ENCODE measurements at places on chromosomes 12 and 14.

GRCh38 chr14:33061667-33062325 lies 123.1 kb downstream of the NPAS3 start:
- no peak for ATAC-seq

GRCh38 chr12:65895759-65896656 lies 71.7 kb downstream of the HMGA2 start:
- no peak for ATAC-seq

DNA sequence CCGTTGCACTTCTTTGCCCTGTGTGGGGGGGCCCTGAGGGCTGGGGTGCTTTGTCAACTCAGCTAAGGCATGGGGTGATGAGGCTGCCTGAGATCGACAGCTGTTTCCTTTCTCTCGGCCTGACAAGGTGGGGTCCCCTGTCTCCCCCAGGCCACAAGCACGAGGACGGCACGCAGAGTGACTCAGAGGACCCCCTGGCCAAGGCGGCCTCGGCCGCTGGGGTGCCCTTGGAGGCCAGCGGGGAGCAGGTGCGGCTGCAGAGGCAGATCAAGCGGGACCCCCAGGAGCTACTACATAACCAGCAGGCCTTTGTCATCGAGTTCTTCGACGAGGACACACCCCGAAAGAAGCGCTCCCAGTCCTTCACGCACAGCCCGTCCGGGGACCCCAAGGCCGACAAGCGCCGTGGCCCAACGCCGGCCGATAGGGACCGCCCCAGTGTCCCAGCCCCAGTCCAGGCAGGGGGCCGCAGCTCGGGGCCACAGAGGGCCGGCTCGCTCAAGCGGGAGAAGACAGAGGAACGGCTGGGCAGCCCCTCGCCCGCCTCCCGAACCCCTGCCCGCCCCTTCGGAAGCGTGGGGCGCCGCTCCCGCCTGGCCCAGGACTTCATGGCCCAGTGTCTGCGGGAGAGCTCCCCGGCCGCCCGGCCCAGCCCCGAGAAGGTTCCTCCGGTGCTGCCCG lies 18.8 kb downstream of the CEP170B start:
- no peak for ATAC-seq

DNA sequence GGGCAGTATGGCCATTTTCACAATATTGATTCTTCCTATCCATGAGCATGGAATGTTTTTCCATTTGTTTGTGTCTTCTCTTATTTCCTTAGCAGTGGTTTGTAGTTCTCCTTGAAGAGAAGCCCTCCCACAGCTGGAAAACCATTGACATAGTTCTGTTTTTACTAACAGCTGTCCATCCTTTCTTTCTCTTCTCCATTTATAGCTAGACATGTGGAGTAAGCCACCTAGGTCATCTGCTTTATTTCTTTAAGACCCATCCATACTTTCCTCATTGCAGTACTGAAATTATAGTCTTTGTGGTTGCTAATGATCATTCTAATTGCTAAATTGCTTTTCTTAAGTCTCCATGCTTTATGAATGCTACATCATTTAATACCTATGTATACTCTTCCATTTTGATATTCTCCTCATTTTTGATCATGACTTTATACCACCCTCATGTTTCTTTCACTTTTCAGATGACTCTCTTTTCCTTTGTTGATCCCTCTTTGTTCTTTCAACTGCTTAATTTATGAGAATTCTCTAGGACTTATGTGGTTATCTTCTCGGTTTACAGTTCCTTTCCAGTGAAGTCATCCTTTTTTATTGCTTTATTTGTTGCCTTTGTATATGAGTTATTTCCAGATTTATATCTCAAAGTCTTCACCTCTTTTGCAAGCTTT lies 114.2 kb downstream of the PCNX1 start:
- ATAC-seq = no peak

GRCh38 chr12:81092053-81092452 lies 14.2 kb downstream of the ACSS3 start:
- no peak for ATAC-seq

DNA sequence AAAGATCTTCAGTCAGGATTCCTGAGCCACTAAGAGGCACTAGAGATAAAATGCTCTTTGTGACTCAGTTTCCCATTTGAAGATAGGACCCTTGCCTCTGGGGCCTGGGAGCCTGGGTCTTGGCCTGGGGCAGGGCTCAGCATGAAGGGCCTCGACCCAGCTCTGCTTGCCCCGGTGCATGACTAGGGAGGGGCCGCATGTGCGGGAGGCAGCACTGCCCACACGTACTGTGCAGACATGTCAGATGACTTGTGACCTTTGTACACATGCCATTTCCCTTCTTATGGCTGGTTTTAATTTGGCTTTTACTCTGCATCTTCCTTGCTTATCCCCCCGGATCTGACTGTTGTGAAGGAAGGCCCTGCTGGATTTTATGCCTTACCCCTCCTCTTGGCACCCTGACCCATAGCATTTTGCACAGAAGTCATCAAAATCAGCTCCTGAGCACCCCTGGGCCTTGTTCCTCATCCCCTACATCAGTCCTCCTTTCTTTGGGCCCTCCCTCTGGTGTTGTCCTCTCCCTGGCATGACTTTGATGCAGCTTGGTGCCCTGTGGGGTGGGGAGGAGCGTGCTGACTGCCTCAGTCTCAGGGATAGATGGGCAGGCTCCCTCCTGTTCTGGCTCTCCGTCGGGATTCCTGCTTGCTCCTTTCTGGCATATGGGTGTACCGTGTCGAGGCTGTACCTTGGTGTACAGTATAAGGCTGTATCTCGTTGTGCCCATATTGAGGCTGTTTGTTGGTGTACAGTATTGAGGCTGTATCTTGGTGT lies 4.4 kb downstream of the CLSTN3 start:
- ATAC-seq = no peak

DNA sequence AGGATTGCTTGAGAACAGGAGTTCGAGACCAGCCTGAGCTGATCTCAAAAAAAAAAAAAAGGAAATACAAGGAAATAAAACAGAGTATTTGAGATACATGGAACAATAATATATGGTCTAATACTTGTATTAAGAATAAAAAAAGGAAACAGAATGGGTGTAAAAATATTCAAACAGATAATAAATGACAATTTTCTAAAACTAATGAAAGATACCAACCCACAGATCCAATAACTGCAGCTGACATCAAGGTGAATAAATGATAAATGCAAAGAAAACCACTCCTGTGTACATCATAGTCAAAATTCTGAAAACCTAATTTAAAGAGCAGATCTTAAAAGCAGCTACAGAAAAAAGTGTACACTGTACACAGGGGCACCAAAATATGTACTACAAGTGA lies 4.1 kb upstream of the ETV6 start:
- no peak for ATAC-seq

GRCh38 chr14:92830902-92831301 lies 36.8 kb downstream of the GOLGA5 start:
- no peak for ATAC-seq

- ATAC-seq = no peak
These were observed 2.1 kb downstream of the BICD1 start for GRCh38 chr12:32108787-32109186.

- no peak for ATAC-seq
These were observed 114.3 kb downstream of the KSR2 start for GRCh38 chr12:117854339-117855012.

DNA sequence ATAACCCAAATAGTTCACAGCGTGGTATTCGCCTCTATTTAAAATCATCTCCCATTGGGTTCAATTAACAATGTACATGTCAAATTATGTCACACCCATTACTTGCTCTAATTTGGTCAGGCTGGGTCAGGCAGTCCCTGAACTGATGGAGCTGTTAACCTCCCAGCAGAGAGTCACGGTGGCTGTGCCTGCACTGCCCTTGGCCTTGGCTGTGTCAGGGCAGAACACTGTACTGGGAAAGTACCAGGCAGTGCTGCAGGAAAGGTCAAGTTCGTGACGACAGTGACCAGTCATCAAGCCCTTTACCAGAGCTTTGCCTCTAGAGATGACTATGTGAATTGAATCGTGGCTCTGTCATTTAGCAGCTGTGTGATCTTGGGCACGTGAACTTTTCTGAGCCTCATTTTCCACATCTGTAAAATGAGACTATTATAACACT lies 100.0 kb downstream of the ARF6 start:
- no peak for ATAC-seq

- ATAC-seq = peak; percentile 90
These were observed 103.4 kb upstream of the MAP1LC3B2 start for GRCh38 chr12:116455540-116456329.

- ATAC-seq = no peak
These were observed 8.0 kb downstream of the IFT43 start for GRCh38 chr14:75993567-75994041.

- ATAC-seq = no peak
These were observed 23.2 kb upstream of the PTGDR start for GRCh38 chr14:52244328-52244727.

DNA sequence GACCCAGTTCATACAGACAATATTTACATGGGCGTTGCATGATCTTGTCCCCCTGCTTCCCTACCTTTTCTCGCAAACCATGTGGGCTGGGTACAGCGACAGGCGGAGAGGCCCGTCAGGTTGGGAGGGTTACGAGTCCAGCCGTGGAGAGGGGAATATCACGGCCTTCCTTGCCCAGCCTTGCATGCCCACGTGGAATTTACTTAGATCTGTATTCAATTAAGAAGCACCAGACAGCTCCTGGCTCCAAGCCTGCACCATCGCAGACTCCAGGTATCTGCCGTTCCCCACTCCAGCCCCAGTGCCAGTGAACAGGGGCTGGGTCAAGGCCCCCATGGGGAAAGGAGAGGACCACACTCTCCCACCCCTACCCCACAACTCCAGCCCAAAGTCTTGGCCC lies 29.8 kb downstream of the BCL11B start:
- ATAC-seq = no peak

DNA sequence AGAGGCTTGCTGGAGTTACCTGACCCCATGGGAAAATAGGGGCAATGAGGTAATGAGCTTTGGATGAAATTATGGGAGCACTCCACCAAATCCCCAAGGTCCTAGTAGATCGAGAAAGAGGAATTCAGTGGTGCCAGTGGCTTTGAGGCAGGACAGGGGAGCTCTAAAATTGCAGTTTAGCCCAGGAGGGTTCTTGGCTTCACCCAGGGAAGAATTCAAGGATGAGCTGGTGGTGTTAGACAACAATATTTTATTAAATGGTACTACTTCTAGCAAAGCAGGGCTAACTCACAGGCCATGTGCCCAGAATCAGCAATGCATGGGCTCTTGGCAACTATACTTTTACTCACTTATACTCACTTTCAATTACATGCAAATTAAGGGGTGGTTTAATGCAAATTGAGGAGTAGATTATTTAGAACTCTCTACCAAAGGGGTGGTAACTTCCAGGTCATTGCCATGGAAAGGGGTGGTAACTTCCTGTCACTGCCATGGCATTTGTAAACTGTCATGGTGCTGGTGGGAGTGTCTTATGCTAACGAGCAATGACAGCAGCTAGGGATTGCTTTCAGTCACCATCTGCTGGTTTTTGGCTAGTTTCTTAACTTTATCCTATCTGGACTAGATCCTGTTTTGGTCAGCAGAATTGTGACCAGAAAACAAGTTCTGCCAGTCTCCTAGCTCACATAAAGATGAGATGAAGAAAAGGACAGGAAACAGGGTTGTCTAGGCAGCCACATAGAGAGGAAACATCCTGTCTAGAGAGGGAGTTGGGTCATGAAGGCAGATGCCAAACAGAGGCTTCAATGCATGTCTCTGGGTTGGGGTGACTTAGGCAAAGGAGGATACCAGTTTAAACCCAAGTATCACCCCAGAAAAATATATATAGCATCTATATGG lies 64.7 kb downstream of the ZNF641 start:
- ATAC-seq = no peak

GRCh38 chr12:82357845-82358199 lies 365 bp downstream of the CCDC59 start:
- ATAC-seq = no peak

DNA sequence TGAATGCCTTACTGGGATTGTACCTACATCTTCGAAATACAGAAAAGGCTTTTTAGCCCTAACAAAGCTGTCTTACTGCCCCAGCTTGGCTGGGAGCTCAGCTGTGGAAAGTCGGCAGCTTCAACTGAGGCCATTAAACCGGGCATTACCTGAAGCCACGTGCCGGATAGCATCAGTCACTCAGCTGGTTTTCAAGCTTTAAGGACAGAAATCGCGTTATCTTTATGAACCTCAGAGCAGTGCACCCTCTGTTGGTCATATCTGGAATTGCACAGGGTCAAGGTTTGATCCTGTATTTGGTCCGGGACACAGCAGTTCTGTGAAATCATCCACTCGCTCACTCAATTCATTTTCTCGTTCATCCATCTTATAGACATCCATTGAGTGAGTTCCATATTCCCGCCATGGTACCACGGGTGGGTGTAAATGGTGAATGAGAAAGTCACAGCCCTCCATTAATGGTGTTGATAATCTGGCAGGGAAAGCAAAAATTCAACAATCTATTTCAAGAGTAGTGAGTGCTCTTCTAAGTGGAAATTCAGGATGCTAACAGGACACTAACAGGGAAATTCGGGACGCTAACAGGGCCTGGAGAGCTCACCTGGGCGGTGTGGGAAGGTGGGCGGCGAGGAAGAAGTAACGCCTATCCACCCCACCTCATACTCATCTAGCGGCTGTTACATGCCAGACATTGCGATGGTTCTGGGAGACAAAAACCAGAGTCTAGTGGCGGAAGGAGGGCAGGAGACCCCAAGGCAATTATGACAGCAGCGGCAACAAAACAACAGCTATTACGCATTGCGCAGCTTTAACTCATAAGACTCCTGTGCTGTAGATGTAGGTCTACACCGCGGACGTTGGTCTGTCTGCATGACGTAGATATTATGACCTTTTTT lies 60.6 kb upstream of the TCL1A start:
- no peak for ATAC-seq

DNA sequence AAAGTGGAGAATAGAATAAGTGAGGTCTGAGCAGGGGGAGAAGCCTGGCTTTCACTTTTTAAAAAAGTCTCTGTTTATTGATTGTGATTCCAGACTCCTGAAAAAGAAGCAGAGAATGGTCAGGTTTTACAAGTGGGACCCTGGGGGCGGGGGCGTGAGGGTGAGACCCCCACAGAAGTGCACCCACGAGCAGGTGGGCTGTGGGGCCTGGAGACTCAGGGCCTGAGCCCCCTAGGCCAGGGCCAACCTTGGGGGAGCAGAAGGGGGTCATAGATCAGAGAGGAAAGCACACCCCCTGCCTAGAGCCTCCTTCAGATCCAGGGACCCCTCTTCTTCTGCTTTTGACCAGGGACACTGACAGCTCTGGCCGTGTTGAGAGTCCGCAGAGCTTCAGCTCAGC lies 180.3 kb downstream of the ADGRD1 start:
- ATAC-seq = no peak

GRCh38 chr12:64389154-64389553 lies 1.4 kb downstream of the C12orf56 start:
- no peak for ATAC-seq

DNA sequence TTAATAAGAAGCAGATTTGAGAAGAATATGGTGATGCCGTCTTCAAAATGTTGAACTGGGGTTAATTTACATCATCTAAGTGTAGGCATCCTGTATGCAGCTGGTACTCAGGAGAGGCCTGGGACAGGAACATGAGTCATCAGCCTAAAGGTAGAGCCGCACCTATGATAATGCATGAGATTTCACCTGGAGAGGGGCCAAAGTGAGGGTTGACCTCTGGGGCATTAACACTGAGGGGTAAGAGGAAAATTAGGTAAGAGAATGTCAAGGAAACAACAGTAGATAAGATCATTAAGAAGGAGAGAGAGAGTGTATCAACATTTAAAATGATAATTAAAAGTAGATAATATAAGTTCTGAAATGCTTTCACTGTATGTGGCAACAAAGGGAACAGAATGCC lies 20.2 kb upstream of the SSTR1 start:
- no peak for ATAC-seq

- no peak for ATAC-seq
These were observed 204.1 kb downstream of the BCL11B start for GRCh38 chr14:99067927-99068326.

- no peak for ATAC-seq
These were observed 22.1 kb upstream of the SYCP3 start for GRCh38 chr12:101761350-101761749.
